GM20000 (cell line): ENCODE measurements at places on chromosomes 2 and 18.

GRCh38 chr2:238220892-238221521 is 17.5 kb upstream of the ILKAP start:
- DNase-seq, result peak; percentile 68

DNA sequence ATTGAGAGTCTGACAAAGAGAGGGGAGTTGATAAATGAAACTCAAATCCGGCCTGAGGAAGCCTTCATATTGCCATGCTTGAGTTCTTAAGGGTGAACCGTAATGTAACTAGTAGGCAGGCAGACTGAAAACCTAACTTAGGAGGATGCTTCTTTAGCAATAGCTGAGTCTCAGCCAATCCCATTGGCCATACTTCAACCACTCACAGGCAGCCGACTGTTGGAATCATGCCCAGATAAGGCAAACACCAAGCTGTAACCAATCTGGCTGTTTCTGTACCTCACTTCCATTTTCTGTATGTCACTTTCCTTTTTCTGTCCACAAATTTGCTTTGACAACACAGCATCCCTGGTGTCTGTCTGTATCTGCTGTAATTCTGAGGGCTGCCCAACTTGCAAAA is 39.5 kb downstream of the TPRKB start:
- no peak for DNase-seq

- no peak for DNase-seq
Observed at GRCh38 chr18:64851726-64852125, 702.8 kb upstream of the LINC00305 start.

DNA sequence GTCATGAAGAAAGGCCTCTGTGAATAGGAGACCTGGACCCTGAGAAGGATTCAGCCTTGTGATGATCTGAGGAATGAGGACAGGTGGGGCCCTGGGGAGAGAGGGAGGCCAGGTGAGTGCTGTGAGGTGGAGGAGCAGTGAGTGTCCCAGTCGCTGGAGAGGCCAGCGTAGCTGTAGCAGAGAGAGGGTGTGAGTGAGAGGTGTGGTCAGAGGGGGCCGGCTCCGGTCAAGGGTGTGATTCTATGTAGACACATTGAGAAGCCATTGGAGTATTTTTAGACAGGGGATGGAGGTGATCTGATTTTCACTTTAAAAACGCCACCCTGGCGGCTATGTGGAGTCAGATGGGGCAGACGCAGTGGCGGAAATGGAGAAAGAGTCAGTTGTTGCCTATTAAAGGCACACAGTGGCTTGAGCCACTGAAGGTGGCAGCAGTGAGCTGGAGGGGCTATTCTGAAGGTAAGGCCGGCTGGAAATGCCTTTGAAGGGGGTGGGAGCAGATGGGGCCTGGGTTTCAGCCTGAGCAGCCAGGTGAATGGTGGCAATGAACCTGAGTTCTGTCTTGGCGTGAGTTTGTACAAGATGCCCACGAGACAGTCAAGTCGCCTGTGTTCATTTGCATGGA is 55.6 kb downstream of the GREB1 start:
- no peak for DNase-seq

DNA sequence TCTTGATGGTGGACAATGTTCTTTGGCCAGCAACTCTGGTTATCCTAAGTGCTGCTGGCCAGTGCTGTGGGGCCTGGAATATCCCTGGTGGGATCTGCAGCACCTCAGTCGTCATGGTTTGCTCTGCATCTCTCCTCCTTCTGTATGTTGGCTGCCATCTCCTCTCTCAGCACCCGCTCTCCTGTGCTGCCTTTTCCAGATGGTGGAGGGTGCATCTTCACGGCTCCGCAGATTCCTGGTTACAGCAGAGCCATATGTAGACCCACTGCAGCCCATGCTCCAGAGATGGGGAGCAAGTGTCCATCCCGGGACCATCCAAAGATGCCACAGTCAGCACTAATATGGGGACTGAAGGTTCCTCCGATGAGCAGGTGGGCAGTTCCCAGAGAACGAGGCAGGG is 90.0 kb downstream of the VAPA start:
- no peak for DNase-seq

- no peak for DNase-seq
Observed at GRCh38 chr2:74425523-74425922, 4.0 kb downstream of the WDR54 start.

DNA sequence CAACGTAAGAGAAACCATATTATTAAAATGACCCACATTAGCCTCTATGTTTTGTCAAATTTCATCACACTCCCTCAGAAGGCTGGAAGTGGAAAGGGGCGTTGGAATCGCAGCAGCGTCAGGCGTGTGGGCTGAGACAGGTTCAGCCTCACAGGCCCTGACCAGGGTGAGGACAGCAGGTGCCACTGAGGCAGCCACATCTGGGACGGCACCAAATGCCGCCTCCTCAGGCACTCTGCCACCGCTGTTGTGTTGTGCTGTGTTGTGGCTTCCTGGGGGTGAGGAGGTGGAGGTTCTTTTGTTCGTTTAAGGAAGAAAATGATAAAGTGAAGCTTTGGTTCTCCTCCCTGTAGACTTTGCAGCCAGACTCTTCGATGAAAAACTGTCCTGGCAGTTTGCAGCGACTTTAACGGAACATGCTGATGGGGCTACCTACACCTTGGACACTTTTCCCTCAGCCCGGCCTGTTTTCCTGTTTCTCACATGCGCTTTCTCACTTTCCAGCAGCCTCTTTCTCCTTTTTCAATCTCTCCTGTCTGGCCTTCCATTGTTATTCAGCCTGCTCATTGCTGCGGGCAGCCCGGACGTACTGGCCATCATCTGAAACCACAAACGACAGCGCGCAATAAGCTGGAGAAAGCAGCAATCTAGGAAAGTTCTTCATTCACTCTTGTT is 44.9 kb upstream of the SALL3 start:
- no peak for DNase-seq

- DNase-seq, result no peak
Observed at GRCh38 chr2:240372101-240372500, 63.4 kb upstream of the GPC1 start.

DNA sequence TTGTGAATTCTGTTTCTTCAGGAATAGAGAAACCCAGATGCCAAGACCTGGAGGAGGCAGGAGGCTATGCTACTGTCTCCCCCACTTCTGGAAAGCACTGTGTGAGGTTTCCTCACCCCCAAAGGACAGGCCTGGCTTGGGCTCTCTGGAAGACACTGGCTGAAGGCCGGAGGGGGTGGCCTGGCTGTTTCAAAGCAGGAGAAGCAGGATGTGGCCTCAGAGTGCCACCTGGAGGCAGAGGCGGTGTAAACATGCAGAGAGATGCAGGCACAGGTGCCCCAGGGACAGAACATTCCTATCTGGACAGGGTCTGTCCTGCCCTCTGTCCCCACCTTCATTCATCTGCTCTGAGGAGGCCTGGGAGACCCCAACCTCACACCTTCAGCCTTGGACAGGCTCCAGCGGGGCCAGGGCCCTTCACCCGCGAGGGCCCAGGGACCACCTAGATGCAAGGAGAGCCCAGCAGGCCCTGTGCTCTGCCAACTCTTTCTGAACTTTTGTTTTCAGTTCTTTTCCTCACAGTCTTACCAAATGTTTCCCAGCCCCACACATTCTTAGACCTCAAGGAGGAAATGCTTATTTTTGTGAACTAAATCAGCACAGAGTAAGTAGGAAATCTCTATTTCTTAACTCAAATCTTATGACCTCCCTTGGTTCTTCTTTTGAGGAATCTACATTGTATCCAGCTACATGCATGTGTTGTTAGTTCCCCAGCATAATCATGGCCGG is 79.2 kb downstream of the LONRF2 start:
- DNase-seq, result peak; percentile 65

DNA sequence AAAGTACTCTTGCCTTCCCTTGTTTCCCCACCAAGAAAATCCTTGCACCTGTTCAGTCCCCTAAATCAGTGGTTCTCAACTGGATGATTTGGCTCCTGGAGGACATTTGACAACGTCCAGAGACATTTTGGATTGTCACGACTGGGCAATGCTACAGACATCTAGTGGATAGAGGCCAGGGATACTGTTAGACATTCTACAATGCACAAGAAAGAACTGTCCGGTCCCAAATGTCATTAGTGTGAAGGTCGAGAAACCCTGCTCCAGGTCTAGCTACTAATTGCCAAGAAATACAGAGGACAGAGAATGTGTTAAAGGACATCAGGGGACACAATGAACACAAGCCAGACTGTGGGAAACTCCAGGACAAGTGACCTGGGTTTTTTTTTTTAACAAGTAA is 60.0 kb downstream of the LRP2 start:
- DNase-seq, result no peak

DNA sequence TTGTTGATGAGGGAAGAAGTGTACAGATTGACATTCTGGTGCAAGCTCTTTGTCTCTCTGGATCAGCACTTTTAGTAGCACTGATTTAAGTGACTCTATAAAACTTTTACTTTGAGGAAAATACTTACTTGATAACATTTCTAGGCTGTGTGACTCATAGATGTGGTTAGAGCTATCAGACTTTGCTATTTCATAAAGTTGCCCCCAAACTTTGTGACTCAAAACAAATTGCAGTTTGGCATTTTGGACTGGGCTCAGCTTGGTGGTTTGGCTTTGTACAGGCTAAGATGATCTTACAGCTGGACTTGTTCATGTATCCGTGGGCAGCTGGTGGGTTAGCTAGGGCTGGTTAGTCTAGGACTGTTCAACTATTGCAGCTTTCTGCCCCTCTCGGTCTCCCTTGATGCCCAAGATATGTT is 42.1 kb upstream of the GLS start:
- DNase-seq, result no peak

- DNase-seq, result no peak
Observed at GRCh38 chr18:25743646-25744151, 346.7 kb downstream of the SS18 start.

- no peak for DNase-seq
Observed at GRCh38 chr2:18901242-18901641, 311.9 kb upstream of the NT5C1B start.

DNA sequence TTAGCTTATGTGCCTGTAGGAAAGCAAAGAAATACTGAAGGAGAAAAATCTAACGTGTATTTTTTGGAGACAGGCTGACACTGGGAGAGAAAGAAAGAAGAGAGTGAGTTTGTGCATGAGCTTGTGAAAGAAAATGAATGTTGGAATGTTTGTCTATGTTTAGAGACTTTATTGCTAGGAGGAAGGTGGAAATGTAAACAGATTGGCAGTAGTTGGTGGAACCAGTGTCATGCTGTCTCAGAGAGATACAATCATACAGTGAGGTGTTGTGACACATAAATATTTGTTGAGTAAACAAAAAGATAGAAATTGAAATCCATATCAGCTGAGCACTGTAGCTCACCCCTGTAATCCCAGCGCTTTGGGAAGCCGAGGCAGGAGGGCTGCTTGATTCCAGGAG is 222.2 kb upstream of the MEIS1 start:
- DNase-seq, result no peak

DNA sequence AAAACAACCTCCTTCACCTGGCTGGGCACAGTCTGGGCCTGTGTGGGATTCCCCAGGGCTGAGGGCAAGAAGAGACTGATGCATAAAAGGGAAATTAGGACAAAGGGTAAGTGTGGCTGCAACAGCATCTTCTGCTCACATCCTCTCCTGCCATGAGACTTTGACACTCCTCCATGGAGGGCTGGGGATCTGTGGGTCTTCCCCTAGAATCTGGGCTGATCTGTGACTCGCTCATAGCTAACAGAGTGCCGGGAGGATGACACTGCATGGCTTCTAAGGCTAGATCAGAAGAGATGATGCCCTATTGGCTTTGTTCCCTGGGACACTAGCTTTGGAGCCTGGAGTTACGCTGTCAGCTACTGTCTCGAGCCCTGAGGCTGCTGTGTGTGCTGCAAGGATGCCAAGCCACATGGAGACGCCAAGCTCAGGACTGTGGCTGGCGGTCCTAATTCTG is 24.3 kb downstream of the MOCOS start:
- DNase-seq, result no peak

DNA sequence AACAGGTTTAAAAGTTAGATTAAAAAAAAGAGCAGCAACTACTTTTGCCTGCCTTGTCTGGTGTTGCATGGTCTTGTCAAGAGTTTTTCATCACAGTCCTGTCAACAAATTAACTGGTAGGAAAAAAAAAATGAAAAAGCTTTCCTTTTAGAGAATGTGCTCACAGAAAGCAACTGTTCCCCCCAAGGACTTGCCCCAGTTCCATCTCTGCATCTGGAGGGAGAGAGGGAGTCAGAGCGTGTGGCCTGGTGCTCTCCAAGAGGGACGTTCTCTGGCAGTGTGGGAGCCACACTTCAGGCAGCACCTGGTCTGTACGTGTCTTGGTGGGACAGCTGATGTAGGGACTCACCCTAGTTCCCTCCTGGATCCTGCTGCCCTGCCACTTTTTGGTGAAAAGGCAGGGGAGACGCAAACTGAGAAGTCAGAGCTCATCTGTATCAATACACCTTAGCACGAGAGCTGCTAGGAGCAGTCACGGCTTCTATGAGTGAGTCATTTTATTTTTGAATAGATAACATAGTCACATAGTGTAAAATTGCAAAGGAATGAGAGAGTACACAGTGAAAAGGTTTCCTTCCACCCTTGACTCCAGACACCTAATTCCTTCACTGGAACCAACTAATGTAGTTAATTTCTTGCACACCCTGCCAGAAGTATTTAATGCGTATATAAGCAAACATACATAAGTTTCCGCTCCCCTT is 172.5 kb upstream of the MGAT5 start:
- DNase-seq, result no peak

- DNase-seq, result no peak
Observed at GRCh38 chr2:68835621-68836020, 35.6 kb downstream of the BMP10 start.

- DNase-seq, result no peak
Observed at GRCh38 chr2:141331127-141331526, 799.7 kb downstream of the LRP1B start.

GRCh38 chr2:196389670-196390069 is 218.3 kb upstream of the STK17B start:
- no peak for DNase-seq

GRCh38 chr18:44729631-44730101 is 49.0 kb downstream of the SETBP1 start:
- DNase-seq, result no peak

GRCh38 chr2:135991861-135992260 is 6.4 kb upstream of the DARS1 start:
- DNase-seq, result no peak

DNA sequence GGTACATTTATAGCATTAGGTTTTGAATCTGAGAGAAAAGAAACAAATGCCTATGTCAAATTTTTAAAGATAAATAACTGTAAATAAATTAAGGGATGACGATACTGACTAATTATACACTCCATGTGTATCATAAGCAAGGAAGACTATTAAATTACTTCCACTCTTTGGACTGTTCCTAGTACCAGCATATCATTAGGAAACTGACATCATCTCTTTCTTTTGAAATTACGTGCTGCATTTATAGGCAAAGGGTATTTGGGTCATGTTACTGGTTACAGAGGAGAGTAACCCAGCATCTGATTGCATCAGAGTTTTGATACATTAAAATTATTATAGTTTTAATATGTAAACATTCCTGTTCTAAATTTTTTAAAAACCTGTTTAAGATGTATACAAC is 309.7 kb downstream of the XIRP2 start:
- no peak for DNase-seq
